Right lobe of liver (tissue), 6 donors: ENCODE measurements at places on chromosomes 1 and 21. TPM values are rescaled to one million over a fixed set of nuclear protein-coding genes. Genes with fewer than 3 reads are reported as not detected.

GRCh38 chr1:1964811-1965210 lies 38.8 kb downstream of the CFAP74 start:
- DNase-seq, result no peak

Gene FCRL6
- total RNA-seq, result 0.62 TPM

Gene SMCP
- not detected for total RNA-seq

DNA sequence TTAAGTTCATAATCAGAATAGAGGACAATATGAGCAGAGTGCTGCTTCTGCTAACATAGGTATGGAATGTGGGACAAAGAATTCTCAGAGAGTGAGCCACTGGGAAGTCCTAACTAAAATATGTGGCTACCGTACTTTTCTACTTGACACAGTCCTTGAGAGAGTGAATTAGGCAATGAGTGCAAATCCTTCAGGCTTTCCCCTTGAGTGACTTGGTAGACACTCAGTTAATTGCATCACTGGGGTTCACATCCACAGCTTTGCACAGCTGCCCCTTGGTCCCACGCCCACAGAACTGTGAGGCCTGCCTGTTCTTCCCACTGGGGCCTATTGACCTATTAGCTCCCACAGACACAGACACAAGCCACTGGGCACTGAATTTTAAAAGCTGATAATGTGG lies 40.5 kb upstream of the PAXBP1 start:
- no peak for DNase-seq

DNA sequence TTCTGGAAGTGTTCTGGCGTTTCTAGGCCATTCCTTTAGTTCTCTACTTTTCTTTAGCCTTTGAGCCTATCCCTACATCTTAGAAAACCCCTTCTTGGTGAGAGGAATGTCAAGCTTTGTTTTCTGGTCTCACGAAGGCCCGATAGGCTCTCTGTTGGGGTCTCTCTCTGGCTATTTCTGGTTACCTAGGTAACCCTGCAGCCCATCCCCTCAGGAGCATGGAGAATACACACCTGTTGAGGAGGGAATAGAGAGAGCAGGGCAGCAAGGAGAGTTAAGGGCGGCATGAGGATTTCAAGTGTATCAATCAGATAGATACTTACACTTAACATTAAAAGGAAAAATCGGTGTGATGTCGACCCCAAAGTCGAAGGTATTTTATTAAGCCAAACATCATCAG lies 45.7 kb downstream of the LRRC8D start:
- DNase-seq, result no peak

Gene PRKAA2
- total RNA-seq, result 0.37 TPM

Gene CFHR5
- total RNA-seq, result 198 TPM

DNA sequence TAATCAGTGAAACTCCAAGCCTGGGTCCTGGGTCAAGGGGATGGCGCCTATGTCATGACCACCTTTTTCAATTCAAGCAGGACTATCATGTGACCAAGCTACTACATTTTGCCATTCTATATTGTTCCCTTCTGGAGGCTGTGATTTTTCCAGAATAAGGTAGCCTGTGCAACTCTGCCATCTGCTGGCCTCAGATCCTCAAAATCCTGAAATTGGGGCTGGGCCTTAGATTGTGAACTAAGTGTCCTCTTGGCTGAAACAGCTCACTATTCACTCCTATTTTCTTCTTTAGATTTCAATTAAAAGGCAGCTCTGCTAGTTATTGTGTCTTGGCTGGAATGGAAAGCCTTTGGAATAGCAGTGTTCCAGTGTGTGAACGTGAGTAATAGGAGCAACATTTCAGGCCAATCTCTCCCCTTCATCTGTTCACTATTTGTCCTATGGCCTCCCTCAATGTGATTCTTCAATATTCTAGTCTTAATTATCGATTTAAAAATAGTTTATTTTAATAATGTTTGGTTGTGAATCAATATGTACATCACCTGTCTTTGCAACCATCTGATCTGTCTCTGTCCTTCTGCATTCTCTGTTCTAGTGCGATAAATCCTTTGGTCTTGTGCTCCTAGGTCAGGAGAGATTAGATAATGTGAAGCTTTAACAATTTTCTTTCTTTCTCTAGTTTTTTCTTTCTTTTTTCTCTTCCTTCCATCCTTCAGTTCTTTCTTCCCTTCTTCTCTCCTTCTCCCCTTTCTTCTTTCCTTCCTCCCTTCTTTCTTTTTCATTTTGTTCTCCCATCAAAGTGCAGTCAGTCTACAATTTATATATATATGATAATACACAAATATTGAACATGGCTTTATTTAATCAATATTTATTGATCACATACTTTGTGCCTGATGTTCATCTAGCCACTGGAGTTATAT lies 69.8 kb downstream of the CR1 start:
- no peak for DNase-seq

Gene FAM167B
- total RNA-seq, result 5.6 TPM

Gene HSD3B1
- total RNA-seq, result not detected

- no peak for DNase-seq
Measured at GRCh38 chr1:118485757-118486156, 300.7 kb upstream of the SPAG17 start.

DNA sequence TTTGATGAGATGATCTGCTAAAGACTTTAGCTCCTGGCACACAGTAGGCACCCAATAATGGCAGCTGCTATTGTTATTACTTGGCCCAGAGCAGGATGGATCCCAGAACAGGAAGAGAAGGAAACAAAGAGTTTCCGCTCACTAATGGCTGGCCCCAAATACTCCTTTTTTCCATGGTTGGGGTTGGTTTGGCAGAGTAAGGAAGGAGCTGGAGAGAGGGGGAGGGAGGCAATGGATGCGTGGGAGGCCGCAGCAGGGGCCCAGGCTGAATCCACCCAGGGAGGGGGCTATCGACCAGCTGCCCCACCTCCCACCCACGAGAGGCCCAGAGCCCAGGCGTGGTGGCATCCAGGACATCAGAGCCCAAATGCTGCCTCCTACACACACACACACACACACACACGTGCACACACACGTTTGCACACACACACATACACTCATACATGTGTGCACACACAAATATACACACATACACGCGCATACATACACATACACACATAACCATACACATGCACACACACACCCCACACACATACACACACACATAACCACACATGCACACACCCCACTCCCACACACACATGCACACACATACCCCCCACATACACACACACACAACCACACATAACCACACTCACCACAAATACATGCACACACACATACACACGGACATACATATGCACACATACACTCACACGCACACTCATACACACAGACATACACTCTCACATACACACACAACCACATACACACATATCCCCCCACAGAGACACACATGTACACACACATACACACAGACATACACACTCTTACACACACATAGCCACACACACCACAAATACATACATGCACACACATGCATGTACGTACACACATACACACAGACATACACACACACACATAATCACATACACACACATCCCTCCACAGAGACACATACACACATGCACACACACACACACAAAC lies 25.2 kb downstream of the C1QB start:
- DNase-seq, result no peak

- no peak for DNase-seq
Measured at GRCh38 chr1:217048104-217048707, 325.0 kb upstream of the ESRRG start.

DNA sequence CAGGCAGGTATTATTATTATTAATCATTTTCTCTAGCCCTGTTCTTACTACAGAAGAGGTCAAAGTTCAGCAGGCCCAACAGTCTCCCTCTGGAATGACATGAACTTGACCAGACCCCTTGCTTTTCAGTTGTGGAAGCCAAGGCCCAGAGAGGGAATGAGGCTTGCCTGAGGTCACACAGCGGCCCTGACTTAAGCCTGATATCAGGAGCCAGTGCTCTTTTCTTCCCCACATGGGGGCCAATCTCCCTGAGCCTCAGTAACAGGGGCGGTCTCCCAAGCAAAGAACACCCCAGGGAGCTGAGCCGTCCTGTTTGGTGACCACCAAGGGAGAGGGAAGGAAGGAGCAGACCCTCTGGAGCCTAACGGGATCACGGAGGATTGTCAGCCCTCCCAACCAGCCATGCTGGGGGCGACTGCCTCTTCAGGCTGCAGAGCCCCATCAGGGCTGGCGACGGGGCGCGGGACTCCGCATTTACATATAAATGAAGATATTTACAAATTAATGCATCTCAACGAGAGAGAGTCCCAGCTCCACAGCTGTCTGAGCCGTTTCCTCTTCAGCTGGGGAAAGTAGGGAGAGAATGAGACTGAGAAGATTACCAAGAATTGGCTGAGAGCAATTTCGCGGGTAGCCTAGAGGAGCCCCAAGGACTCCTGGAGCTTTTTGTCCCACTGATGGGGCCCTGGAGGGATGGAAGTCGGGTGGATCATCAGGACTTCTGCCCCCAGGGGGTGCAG lies 186.1 kb upstream of the KLHDC7A start:
- no peak for DNase-seq

DNA sequence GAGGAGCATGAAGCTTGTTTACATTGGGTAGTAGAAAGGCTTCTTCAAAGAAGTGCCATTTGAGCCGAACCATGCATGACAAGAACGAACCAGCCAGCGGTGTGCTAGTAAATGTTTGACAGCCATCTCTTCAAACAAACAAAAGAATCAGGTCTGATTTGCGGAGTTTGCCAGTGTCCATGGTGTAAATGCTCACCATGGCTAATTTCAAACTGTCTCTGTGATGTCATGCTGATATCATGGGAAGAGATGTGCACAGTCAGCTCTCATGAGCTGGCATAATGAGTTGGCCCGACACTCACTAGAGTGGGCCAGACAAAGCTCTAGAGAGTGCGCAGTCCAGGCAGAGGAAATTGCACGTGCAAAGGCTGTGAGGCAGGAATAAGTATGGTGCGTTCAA lies 101.1 kb downstream of the KAZN start:
- no peak for DNase-seq

Gene CLCNKA
- not detected for total RNA-seq

DNA sequence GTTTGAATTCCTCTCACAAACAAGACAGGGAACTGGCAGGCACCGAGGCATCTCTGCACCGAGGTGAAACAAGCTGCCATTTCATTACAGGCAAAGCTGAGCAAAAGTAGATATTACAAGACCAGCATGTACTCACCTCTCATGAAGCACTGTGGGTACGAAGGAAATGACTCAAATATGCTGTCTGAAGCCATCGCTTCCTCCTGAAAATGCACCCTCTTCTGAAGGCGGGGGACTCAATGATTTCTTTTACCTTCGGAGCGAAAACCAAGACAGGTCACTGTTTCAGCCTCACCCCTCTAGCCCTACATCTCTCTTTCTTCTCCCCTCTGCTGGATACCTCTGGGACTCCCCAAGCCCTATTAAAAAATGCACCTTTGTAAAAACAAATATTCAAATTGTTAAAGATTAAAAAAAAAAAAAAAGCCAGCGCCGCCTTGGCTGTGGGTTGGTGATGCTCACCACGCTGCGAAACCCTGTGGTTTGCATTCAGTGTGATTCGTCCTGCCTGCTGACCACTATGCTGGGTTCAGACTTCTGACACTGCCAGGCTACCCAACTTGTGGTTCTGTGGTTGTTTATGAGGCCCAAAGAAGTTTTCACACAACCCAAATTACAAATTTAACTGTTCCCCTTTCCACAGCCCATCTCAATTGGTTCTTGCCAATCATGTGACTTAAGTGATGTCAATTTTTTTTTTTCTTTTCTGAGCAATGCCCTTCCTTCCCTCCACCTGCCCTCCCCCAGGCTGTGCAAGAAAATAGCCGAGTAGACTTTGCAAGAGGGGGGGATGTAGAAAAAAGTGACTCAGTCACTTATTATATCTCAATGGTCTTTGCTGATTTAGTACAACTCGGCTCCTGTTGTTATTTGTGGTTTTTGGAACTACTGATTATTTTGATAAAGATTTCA lies at the start of gene RUNX1:
Gene RUNX1 (minus strand): TSS at position 597 of the 912 bp plus-strand sequence.
- DNase-seq, result peak; percentile 28

DNA sequence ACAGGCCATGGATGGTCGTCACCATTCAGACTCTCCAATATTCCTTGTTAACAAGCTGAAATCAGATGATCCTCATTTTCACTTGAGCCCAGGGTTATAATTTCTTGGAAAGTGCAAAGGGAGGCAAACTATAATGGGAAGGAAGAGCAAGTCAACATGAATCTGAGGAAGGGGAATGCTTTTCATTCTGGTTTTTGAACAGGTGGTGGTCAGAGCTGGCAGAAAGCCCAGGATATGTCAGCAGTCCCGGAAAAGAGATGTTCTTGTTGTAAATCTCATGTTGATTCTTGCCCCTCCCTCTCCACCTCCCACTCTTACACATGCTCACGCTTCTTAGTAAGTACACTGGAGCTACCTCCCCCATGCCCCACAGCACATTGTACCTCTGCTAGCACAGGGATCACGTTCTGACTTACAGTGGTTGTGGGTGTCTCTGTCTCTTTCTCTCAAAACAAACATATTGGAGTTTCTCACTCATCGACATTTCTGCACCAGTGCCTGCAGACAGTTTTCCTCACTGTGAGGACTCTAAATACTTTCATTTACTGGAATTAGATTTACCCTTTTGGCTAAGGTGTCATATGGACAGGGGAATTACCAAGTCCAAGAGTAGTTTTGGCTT lies 77.6 kb downstream of the XCL2 start:
- no peak for DNase-seq

- DNase-seq, result no peak
Measured at GRCh38 chr1:204887846-204888245, 17.2 kb downstream of the NFASC start.
